ENCODE measurements at places on chromosomes 1 and 21.

GRCh38 chr1:177897281-177897997 lies 72.4 kb downstream of the SEC16B start:
- DNase-seq = no peak

DNA sequence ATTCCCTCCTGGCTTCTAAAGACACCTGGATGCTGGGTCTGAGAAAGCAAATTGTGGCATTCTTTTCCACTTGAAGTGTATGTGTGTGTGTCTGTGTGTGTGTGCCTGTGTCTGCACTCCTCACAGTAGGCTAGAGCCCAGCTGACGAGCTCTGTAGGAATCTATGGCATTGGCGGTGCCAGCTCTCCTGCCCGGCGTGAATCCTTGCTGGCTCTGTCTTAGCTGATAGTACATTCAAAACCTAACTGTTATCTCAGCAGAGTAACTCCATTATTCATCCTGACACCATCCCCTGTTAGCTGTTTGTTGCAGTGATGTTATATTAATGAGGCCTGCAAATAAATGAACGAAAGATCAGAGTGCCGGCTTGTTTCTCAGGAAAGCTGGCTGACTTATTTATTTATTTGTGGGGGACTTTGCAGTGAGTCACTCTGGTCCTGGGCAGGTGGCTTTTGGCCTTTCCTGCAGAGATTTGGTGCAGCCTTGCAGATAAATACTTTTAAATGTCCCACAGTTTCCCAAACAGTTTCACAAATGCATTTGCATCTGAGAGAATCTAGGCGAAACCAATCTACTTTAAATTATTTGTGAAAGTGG lies 160.6 kb upstream of the CD34 start:
- no peak for DNase-seq

GRCh38 chr1:81800695-81801650 lies at the start of gene ADGRL2:
TSS of gene ADGRL2 (plus strand) at chr1:81800934. CDS start at chr1:81836985, 36,051 bp downstream.
- DNase-seq = peak; percentile 87

DNA sequence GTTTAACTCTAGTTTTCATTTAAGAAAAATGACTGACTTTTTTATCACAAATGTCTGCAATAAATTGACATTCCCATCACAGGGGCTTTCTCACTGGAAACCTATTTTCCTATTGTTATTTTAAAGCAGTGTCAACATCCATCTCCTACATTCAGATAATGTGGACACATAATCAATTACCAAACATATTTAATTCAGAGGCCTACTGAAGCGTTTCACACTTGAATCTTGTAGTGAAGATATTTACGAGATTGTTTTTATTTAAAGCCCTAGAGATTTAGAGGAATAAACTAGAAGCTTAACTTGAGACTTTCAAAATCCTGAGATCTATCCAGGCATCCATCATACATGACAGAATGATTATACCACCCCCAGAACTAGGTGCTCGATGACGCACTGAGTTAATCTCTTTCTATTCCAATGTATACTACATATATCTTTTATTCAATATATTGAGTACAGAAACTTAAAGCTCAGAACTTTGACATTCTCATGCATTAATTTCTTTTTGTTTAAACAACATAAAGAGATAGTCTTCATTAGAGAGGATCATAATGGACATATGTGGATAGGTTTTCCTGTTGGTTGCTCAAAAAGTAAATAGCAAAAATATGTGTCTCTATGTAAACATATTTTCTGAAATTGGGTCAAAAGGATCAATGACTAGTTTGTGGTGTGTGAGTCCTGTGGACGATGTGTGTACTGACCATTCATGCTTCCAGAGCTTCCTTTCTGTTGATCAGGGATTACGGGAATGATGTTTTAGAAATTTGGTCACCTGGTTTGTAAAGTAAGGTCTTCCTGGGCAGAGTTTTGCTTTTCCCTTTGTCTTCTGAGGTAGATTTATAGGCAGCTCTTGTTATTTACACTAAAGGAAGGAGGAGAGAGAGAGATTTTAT lies 171.5 kb upstream of the HMCN1 start:
- no peak for DNase-seq

DNA sequence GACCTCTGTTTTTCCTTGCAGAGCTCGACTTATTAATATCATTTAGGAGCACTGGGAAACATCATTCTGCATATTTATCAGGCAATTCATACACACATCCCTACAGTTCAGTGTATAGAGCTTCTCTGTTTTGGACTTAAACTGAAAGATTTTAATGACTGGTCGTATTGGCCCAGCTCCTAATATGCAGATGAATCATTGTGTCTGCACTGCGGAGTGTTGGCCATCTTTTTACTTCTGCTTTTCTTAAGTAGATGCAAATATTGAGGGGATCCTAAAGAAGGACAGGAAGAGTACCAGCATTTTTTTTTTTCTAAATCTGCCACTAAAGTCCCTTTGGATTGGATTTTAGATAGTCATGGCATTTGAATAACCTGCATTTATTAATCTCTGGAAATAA lies 154.8 kb downstream of the BACH1 start:
- DNase-seq = no peak

- no peak for DNase-seq
Measured at GRCh38 chr1:221149555-221150075, 270.4 kb downstream of the HLX start.

DNA sequence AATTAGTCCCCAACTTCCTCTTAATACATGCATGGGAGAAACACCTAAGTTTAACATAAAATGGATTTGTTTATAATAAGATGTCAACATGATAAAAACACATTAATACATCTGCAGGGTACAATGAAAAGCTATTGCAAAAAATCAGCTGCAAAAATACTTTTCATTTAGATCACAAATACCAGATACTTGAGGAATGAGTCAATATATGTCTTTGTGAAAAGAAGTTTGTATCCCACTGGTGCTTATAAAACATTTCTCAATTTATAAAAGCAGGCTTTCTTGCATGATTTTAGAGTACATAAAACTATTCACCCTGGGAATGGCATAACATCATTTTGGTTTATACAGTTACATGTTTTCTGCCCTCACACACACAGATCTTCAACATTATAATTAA lies 18.6 kb upstream of the PRKAA2 start:
- peak; percentile 43 for DNase-seq

DNA sequence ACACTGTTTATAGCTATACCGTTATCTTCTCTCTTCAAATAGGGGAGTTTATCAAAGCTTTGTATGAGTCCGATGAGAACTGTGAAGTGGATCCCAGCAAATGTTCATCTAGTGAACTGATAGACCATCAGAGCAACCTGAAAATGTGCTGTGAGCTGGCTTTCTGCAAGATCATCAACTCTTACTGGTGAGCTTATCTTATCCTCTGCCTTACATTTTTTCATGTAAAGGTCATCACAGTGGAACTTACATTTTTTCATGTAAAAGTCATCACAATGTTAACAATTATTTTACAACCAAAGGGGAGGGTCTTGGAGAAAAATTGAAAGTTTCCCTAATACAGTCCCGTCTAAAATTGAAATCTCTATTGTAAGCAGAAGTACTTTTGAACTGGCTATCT lies 45.2 kb downstream of the CLEC20A start:
- peak; percentile 25 for DNase-seq

DNA sequence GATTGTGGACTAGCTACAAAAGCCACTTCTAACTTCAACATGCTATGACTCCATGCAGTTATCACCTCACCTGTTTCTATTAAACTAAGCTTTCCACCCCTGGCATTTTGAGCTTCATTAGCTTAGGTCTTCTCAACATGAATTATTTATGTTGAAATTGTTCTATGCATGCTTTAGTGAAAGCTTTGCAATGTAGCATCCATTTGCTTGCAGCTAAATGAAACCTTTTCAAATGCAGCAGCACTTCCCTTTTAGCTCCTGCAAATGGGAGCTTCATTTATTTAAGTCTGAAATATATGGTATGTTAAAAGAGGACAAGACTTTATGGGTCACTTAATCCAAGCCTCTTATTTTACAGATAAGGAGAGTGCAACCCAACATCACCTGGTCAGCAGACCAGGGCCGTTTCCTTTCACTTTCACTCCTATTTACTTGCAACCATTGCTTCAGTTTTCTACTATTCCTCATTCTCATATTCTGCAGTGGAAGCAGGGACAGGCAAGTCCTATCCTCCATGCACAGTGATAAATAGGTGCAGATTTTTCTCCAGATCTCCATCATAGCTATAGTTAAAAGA lies 56.4 kb upstream of the SAMSN1 start:
- no peak for DNase-seq

DNA sequence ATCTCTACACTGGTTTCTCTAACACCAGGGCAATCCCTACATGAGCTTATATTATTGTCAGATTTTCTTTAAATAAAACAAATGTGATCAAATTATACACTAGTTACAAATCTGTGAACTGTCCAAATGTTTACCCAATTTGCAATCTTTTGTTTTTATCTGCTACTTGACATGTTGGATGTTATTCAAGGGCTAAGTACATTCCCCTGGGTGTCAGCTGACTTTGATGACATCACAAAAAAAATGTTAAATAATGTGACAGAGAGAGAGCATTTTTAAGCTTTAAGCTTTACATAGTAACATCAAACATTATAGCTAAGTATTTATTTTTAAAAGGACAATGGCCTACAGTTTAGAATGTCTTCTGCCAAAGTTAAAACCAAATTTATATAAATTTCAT lies 431.3 kb upstream of the PKN2 start:
- DNase-seq = no peak

- DNase-seq = no peak
Measured at GRCh38 chr1:154495496-154496273, 6.3 kb upstream of the TDRD10 start.

- DNase-seq = no peak
Measured at GRCh38 chr1:158930504-158930903, 848 bp upstream of the PYHIN1 start.

GRCh38 chr1:171961861-171962260 lies 120.6 kb downstream of the DNM3 start:
- no peak for DNase-seq

GRCh38 chr1:204213668-204214662 lies at the start of gene GOLT1A:
TSS of gene GOLT1A (minus strand) at chr1:204213988. CDS start at chr1:204213906, 82 bp downstream.
- peak; percentile 65 for DNase-seq

DNA sequence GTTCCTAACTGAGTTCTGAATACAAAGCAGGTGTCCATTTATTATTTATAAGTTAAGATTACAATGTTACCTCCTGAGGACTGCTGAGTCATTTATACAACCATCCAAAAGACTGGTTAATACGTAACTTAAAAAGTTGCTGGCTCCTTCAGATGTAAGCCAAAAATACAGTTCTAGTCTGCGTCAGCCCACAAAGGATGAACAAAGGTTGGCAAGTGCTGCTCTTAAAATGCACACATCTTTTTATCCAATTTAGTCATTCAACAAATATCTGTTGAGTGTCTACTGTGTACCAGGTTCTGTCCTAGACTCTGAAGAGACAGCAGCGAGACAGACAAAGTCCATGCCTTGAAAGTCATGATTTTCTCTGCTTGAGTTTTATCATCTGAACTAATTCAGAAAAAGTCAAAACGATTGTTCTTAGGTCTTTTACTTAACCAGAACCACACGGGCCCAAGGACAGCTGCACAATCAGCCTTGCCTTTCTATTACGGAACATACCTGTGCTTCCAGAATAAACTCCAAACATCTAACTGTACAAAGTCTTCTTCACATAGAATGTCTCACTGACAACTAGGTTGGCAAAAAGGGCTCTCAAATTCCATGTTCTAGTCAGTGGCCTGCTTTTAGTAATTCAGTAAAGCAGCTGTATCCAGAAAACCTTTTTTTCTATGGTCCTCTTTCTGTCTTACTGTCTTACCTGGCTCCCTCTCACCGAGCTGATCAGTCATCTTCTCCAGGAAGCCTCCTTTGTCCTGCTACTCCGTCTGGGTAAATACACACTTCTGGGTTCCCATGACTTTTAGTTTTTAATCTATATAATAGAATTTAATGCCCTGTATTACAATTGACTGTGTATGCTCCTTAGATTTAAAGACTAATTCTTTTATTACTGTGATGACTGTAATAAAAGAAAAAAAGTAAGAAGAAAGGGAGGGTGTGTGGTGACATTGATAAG lies 15.5 kb upstream of the CNN3 start:
- DNase-seq = no peak

GRCh38 chr1:70420320-70420719 lies 9.3 kb downstream of the CTH start:
- no peak for DNase-seq

DNA sequence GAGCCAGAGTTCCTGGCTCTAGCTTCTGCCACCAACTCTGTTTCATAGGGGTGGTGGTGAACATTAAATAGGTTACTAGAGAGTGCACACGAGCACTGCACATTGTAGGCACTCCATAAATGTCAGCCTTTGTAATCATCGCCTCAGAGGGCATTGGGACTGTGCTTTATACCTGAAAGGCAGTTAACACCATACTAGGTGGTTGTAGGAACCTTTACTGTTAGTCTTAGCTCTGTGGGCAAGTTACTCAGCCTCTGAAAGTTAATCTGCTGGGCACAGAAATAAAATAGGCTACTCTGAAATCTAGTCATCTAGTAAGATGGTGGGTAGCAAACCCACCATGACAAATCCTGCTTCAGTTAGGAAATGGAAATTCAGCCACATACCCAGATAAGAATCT lies 37.6 kb downstream of the ARID1A start:
- DNase-seq = no peak

DNA sequence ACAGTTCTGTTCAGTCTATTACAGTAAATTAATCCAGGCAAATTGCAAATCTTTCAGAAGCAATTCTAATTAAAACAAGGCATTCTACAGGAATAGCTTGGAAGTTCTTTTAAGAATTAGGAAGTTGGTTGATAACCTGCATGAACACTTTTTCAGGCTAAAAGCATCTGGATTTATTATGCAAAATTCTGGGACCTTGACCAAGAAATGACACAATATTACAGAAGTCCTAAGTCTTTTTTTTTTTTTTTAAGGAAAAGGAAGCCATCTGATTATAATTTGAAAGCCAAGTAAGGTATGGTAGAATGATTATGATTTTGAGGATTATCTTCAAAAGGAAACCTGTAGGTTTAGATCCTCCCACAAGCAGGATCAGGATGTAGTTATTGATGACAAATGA lies 74.7 kb upstream of the KCNK2 start:
- peak; percentile 76 for DNase-seq

DNA sequence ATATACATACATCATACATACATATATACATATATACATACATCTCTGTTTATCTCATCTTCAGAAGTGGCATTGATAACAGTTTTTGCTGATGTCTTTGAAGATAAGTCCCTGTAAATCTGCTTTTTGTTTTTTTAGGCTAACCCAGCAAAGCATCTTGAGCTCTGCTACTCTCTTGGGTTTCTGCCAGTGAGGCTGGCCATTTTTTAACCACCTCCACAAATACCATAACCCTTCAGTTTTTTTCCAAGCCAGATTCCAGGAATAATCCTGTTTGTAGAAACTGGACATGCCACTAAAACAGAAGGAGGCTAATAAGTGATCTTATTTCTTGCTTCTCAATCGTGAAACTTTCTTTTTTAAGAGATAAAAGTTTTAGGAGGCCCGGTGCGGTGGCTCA lies 21.6 kb downstream of the SDHC start:
- DNase-seq = no peak

DNA sequence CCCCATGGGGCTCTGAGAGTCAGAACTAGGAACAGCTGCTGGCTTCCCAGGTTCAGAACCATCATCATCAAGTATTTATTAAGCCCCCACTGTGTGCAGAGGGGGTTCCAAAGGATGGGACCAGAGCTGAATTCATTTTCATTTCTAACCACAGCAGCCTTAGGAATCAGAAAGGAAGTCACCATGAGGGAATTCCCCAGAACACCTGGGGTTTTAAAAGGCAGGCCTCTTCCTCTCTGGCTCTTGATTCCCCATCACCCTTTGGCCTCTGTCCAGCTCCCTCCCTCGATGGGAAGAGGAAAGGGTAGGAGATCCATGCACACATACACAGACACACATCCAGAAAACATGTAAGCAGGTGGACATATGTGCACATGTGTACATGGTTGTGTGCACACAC lies 1.3 kb upstream of the KCNN3 start:
- no peak for DNase-seq

- DNase-seq = no peak
Measured at GRCh38 chr1:11527541-11528452, 48.8 kb downstream of the DISP3 start.
